ENCODE measurements at places on chromosomes 7 and 10.

DNA sequence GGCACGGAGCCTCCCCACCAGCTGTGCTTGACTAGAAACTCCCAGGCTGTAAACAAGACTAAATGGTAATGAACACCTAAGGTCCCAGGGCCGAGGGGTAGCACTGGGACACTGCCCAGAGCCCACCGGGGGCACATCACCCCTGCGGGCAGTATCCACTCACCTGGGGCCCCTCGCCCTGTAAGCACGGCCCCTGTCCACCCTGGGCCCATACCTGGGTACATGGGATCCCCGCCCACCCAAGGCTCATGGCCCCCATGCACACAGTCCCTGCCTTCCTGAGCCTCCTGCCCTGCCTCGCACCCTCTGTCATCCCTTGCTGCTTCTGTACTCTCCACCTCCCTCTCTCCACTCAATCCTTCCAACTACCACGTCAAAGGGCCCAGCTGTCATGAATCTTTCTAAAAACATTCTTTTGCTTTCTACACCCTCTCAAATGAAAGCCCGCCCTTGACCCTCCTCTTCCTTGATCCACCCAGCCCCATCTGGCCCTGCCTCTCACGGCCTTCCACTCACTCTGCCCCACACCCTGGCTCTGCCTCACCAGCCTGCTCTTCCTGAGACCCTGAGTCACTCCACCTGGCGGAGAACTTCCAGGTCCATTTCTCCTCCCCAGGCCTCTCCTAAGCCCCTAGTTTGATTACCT is 173.1 kb downstream of the PARD3 start:
- DNase-seq = no peak

DNA sequence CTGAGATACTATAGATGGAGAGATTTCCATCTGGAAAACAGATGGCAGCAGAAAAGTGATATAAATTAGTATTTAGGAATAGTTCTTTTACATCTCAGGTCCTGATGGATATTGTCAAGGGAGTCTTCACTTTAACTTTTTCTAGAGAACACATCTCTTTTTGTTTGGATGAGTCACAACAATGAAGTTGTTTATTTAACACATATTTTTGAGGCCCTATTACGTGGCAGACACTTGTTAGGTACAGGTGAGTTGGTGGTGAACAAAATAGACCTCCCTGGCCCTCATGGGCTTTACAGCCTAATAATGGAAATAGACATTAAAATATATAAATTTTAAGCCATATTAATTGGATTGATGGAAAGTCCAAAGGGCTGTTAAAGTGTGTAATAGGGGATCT is 168.3 kb downstream of the VTI1A start:
- DNase-seq = no peak

DNA sequence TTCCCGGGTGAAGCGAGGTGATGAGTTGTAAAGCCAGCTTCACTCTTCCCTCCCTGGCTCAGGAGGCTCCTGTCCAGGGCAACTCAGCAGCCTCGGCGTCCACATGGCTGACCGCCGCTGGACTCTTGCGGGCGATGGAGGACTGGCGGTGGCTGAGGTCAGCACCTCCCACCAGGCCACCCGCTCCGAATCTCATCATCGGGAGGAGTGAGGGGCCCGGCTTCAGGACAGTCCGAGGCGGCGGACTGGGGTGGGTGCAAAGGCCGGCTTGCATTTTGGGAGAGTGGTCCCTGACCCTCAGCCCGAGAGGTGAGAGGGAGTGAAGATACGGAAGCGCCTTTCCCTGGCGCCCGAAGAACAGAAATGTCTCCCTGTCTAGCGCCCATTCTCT is 759 bp downstream of the DNAJB12 start:
- peak; percentile 68 for DNase-seq

- no peak for DNase-seq
Measured at GRCh38 chr10:60394446-60394845, 4.8 kb upstream of the ANK3 start.

DNA sequence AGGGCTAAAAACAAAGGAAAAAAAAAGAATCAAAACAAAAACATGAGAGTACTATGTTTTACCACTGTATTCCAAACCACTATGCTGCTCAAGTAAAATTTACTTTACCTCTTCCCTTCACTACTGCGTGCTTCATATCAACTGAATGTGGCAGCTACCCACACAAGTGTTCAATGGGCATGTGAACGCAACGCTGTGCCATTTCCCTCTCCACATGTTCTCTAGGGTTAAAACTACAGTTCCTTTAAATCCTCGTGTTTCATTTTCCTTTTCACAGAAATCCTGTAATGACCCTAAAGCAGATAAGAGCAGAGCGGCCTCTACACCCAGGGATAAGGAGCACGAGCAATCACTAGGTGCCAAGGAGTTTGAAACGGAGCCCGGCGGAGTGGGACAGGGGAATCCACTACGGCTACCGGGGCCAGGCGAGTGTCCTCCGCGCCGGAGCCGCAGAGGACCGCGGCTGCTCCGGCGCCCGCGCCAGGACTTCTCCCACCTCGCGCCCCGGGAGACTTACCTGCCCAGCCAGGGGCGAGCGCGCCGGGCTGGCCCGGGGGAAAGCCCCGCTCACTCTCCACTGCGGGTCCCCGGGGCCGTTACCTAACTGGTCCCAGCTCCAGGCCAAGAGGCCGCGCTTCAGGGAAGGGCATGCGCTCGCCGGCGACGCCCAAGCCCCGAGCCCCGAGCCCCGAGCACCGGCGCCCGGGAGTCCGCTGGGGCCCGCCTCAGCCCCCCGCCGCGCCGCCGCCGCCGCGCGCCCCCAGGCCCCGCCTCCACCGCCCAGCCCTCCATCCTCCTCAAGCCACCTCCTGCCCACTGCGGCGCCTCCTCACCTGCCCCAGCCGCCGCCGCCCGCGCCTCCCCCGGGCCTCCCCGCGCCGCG is 711 bp downstream of the NAMPT start:
- peak; percentile 68 for DNase-seq

Measured in GM23248 (cell line).